ENCODE measurements at places on chromosomes 3 and 15. TPM values are rescaled to one million over a fixed set of nuclear protein-coding genes. Genes with fewer than 3 reads are reported as not detected.
A peak's percentile ranks its signal among the peaks of the same experiment; 100 is the strongest.

- peak; percentile 74 for DNase-seq
Measured at GRCh38 chr15:94792196-94792595, 560.8 kb downstream of the MCTP2 start.

The CDV3 gene
- total RNA-seq: 146 TPM

DNA sequence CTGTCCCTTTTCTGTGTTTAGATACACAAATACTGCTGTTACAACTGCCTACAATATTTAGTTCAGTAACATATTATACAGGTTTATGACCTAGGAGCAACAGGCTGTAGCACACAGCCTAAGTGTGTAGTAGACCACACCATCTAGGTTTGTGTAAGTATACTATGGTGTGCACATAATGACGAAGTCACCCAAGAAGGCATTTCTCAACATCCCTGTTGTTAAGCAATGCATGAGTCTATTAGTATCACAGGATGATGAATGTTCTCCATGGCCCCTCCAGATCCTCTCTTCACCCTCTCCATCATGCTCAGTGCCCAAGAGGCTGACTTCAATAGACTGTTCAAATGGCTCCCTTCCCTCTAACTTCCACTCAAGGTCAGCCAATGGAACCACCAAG is 14.6 kb upstream of the SEC62 start:
- no peak for DNase-seq

The PCSK6 gene
- 48.8 TPM for total RNA-seq

The GOLGA6L22 gene
- not detected for total RNA-seq

GRCh38 chr15:36358523-36358922 is 220.9 kb upstream of the CDIN1 start:
- DNase-seq: no peak

The ATP13A5 gene
- not detected for total RNA-seq

DNA sequence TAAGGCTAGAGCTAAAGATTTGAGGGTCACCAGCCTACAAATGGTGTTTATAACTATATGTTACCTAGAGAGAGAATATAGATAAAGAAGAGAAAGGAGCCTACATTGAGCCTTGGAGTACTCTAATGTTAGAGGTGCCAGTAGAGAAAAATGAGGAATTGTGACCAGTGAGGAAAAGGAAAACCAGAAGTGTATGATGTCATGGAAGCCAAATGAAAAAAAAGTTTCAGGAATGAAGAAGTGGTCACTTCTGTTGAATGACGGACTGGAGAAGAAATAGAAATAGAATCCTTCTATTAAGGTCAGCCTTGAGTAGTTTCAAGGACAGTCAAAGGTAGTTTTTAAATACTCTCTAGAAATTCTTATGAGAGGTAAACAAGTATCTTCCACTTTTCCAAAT is 51.2 kb upstream of the MLF1 start:
- no peak for DNase-seq

- DNase-seq: no peak
Measured at GRCh38 chr3:185926445-185926844, 11.4 kb downstream of the TRA2B start.

DNA sequence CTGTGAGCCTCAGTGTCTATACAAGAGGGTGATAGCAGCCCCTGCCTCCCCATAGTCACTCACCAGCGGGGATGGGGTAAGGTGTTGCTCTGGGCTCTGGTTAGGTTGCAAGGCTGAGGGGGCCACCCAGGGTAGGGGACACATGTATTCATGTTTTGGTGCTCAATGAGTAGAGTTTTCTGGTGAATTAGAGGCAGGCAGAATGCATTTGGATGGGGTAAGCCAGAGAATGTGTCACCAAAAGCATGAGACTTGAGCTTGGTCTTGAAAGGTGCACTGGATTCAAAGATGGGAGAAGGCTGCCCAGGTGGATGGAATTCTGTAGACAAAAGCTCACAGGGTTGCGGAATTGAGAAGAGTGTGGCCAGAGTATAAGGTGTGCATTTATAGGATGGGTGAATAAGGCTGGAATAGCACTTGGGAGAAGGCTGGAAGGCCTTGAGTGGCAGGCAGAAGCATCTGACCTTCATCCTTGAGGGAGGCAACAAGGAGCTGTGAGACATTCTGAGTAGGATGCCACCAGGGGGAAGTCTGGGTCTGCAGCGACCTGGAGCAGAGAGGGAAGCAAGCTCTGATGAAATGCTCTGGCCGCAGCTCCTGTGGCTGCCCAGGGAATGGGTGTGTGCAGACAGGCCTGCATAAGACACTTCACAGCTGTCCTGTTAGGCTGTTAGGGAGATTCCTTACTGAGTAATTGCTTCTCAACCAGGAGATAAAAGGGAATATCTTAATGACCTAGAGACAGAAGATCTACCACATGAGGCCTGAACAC is 149.6 kb downstream of the CHDH start:
- no peak for DNase-seq

DNA sequence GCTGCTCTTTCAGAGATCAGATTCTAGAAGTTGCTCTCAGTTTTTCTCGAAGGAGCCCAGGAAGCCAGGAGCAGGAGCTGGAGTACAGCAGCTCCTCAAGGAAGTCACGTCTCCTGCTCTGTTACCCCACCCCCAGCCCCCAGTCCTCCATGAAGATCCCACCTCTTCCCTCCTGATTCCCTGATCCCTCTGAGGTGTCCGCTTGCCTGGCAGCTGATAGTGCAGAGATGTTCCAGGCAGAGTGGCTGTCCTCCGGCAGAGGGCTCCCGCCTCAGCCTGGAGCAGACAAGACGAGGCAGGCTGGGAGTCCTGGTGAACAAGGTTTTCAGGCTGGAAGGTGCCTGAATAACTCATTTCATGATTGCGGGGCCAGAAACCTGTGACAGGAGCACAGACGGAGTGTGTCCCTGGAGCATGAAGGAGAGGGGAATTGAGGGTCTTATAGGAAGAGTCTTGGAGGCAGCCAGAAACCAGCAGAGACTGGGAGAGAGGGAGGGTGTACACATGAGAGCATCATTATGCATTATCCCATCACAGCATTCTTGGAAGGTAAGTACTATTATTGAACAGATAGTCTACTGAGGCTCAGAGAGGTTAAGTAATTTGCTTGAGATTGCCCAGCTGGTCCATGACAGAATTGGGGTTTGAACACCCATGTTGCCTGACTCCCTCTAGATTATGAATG is 1.2 kb downstream of the HRH1 start:
- DNase-seq: peak; percentile 75

DNA sequence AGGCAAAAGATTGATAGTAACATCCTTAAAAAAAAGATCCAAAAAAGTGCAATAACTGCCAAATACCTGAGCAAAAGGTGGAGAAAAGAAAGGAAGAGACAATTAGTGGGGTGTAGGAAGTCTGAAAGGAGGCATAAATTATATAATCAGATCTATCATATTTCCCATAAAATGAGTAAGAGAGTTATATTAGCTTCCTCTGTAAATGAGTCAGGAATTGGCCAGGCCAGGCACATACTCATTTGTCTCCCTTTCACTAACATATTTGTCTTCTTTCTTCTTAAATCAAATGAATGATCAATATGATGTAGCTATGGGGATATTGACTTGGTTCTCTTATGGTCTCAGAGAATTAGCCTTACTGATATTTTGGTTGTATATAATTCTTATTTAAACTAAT is 292.3 kb upstream of the CADM2 start:
- peak; percentile 1 for DNase-seq

DNA sequence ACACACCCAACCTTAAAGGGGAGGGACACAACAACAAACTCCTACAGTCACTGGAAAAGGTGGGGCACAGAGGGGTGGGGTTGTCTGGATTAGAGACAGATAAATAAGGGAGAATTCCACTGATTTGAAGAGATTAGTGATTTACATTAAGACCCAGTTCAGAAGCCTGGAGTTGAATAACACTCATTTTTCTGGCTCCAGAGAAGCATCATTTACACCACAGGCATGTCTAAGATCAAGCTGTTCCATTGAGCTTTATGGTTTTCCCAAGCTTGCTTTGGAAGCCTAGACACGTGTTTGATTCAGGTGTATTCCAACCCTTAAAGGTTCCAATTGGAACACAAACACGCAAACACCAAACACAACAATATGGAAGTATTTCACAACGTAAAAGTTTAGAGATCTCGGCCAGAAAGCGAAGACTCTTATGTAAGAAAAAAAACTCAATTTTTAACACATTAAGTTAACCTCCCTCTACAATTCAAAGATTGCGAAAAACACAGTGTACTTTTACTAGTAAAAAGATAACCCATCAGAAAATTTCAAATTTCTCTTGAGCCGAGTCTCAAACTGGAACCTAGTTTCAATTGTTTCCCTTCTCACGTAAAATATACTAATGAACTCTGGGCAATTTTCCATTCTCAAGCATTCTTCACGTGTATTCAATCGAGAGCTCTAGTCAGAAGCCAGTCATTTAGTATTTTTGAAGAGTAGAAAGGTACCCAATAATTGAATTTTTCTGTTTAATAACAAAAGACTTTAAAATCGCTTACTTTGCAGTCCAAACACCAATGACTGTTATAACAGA is 2.1 kb downstream of the TRA2B start:
- no peak for DNase-seq

- peak; percentile 83 for DNase-seq
Measured at GRCh38 chr3:152269056-152269830, 514 bp downstream of the MBNL1 start.

DNA sequence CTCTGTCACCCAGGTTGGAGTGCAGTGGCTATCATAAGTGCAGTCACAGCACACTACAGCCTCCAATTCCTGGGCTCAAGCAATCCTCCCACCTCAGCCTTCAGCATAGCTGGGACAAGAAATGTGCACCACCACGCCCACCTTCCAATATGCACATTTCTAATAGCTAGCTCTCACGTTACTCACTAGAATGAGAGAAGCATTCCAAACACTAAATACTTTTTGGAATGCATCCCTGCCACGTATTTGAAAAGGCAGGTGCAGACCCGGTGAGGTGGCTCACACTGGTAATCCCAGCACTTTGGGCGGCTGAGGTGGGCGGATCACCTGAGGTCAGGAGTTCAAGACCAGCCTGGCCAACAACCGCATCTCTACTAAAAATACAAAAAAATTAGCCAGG is 7.6 kb upstream of the TCF12 start:
- DNase-seq: no peak

DNA sequence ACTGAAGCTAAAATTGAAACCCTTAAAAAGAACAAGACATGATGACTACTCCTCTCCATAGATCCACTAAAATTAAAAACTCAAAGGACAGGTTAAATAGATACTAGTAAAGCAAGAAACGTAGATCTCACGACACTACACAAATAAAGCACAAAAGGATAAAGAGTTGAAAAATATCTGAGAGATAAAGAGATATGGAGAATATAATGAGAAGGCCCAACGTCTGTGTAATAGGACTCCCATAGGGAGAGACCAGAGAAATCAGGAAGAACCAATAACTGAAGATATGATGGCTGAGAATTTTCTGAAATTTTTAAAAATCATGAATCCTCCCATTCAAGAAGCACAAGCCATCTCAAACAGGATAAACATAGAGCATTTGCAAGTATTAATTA is 45.6 kb upstream of the PRICKLE2 start:
- DNase-seq: no peak

DNA sequence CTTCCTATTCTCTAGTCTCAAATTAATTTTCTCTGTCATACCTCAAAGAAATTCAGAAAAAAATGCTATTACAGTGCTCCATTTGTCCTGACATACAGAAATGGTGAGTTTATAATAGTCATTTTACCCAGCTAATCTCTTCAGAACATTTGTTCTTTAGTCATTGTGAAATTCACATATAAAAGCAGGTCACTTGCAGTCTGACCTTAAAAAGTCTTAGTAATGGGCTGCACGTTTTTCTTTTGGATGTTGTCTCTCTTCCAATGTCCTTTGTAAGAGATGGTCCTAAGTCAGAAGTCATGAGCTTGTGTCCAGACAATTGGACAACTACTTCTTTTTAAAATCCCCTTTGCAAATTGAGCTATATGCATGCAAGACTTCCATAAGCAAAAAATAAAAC is 17.0 kb upstream of the IL1RAP start:
- DNase-seq: no peak

The RPL14 gene
- total RNA-seq: 151 TPM

The GRK7 gene
- total RNA-seq: not detected

The MOBP gene
- not detected for total RNA-seq

The RHCG gene
- total RNA-seq: not detected

- peak; percentile 35 for DNase-seq
Measured at GRCh38 chr15:101641129-101641764, 10.9 kb downstream of the TM2D3 start.

- DNase-seq: no peak
Measured at GRCh38 chr3:44173263-44173662, 68.4 kb upstream of the TOPAZ1 start.

DNA sequence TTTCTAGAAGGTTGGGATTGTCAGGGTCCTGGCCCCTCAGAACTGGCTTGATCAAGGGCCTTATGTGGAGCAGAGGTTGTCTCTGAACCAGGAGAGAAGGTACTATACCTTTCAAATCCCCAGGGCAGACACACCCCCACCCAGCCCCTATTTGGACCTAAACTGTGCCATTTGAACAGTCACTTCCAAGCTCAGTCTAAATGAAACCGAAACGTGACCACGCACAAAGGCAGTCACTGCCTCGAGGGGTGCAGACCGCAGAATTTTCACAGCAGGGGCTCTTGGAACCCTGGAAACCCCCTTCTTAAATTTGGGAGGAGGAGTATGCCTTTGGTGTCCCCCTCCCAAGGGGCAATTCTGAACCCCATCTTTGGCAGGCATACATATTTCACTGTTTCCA is 53.7 kb downstream of the GRIP2 start:
- DNase-seq: no peak

The ZNF774 gene
- total RNA-seq: 0.07 TPM

DNA sequence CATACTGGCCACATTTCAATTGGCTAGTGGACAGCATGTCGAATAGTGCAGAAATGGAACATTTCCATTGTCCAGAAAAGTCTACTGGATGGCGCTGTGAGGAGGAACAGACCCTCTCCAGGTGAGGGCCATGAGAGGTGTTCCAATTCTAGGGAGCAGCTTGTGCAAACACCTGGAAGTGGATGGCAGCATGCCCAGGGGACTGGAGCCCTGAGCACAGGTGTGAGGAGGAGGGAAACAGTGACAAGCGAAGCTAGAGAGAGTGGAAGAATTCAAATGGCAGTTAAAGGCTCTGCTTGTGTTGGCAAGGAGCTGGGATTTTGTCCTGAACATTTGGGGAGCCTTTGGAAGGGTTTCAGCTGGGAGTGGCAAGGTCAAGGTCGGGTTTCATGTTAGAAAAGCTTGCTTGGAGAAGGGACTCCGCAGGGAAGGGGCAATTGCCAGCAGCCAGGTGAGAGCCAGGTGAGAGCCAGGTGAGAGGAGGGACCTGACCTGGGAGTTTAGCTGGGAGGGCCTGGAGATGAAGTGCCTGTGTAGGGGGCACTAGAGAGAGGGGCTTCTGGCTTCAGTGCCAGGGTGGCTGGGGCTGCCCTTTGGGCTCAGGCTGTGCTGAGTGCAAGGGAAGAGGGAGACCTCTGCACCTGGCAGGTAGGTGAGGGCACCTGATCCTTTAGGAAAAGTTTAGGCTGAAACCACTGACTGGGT is 93.8 kb downstream of the LINGO1 start:
- DNase-seq: no peak

The GPR160 gene
- total RNA-seq: 4.3 TPM

The ARL13B gene
- 6.6 TPM for total RNA-seq

The HEG1 gene
- 75.1 TPM for total RNA-seq

The FXR1 gene
- 145 TPM for total RNA-seq

Data from MG63 (cell line).